ENCODE measurements at places on chromosomes 6 and 20.

DNA sequence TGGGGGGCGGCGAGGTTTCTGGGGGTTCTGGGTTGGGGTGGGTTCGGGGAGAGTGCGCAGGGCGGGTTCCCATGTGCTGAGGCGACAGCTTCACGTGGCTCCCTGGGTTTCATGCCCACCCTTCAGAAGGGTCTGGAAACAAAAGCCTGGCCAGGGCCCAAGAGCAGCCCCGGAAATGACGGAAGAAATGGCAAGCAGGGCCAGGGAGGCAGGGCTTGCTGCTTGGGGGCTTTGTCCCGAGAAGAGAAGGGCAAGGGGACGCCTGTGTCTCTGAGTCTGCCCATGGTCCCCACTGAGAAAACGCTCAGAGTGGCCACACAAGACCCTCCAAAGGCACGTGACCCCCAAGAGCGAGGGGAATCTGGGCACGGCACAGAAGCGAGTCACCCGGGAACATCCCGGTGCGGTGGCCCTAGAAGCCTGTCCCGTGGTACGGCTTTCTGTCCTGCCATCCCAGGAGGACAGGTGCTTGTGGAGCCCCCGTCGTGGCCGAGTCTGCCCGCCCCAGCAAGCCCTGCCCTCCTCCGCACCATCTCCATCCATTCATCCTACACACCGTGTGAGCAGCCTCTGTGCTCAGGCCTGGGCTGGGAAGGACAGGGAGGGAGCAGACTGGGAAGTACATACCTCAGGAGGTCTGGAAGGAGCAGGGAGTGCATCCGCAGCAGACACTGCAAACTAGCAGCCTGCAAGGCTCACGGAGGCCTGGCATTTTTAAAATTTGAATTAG lies 9.0 kb downstream of the NPEPL1 start:
- no peak for DNase-seq

- DNase-seq, result no peak
Observed at GRCh38 chr6:147642458-147642857, 134.0 kb downstream of the SAMD5 start.

DNA sequence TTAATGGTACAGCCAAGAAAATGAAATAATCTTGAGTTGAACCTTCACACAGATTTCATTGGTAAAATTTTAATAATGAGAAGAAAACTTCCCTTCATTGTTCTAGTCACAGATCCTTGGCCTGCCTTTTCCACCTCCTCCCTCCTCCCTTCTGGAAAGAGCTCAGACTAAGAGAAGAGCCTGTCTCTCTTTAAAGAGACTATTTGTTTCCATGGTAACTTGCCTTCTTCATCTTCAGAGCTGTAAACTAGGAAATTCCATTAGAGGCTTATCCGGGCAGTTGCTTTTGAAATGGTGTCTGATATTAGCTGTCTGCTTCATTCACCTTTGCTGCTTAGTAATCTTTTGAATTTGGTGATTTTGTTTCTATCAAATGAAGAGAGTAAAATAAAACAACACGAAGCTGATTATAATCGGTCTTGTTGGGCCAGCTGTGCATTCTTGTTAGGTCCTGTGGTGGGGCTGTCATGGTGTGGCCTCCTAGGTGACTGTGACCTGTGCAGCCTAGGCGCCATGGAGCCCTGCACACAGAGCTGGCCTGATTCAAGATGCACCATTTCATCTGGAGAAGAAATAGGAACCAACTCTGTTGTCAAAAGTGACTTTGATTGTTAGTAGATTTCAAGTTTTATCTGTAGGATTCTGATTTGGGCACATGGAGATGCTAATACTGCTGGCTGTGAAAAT lies 96.7 kb downstream of the MAP3K7 start:
- DNase-seq, result no peak

- peak; percentile 90 for DNase-seq
Observed at GRCh38 chr20:4875578-4876067, 125.7 kb downstream of the SLC23A2 start.

DNA sequence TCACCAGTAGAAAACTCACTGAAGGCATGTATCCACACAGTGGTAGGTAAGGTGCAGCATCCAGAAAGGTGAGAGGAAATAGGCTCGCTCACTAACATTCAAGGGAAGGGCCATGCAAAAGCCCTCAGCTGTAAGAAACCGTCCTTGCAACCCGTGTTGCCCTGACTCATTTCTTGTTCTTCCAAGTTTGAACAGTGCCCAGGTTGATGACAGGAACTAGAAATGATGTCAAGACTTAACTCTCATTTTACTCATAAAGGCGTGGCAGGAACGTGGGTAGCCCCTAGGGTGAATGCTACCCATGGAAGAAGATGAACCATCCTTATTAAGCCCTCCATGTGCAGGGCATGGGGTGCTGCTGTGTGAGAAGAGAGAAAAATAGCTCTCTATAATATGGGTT lies 187.6 kb downstream of the CD83 start:
- DNase-seq, result no peak

DNA sequence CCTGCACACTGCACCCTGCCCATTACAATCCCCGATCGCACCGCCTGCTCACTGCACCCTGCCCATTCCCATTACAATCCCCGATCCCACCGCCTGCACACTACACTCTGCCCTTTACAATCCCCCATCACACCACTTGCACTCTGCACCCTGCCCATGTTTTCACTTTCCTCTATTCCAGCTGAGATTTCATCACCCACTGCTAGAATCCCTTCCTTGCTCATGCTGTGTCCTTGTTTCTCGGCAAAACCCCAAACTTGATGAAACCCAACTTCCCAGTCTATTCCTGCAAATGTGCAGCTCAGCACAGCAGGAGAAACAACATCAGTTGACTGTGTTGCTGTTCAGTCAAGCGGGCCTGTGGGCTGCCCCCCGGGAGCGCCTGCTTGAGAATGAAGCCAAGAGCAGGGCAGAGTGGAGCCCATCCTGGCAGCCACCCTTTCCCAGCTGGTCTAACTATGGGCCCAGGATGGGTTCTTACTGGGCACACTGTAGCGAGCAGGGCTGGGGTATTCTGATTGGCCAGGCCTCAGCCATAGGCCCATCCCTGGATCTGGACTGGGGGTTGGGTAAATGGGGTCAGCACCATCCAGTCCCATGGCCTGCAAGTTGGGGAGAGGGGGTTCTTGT lies 17.2 kb downstream of the MOCS3 start:
- DNase-seq, result no peak

- DNase-seq, result no peak
Observed at GRCh38 chr20:49052334-49052733, 6.2 kb downstream of the CSE1L start.

DNA sequence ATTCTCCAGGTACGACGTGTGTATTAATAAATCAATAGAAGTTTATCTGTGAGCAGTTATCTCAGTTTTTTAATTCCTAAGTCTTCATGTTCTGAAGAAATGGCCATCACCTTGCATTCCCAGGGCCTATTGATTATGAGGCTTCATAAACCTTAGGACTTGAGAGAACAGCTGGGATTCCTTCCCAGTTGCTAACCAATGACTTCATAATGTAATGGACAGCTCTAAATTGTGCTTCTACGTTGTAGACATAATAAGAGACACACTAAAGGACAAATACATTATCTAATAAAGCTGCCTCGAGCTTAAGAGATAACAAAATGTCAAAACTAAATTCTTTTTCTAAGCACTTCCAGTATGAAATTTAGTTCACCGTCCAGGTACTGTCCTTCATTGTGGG lies 30.6 kb downstream of the TSHZ2 start:
- no peak for DNase-seq

DNA sequence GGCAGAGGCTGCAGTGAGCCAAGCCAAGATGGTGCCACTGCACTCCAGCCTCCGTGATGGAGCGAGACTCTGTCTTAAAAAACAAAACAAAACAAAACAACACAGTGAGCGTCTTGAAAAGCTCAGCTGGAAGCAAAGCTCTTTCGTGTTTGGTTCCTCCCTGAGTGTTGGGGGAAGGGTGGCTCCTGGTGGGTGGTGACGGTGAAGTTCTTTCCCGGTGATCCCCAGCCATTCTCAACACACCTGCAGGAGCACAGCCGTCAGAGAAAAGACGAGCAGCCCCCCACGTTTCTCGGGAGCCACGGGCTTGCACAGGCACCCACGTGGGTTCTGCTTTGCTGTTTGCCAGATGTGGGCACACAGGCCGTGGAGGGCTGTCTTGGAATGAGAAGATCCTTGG lies 3.2 kb downstream of the BHLHE23 start:
- no peak for DNase-seq

- no peak for DNase-seq
Observed at GRCh38 chr6:2800552-2801316, 35.5 kb downstream of the WRNIP1 start.

DNA sequence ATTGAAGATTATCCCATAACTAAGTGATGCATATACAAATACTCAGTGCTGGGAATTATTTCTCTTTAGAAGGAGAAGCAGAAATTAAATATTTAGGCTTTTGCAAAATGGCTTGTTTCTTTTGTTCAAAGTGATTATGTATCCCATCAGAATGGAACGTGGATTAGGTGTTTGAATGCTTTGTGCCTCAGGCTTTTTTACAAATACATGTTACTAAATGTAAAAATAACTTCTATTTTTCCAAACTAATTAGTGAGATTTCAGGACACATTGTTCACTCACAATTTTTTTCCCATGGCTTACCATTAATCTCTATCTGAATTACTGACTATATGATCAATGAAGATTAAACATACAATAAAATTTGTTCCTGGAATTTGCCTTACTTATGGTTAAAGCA lies 925.9 kb upstream of the CITED2 start:
- no peak for DNase-seq

- DNase-seq, result no peak
Observed at GRCh38 chr20:1741309-1742048, 83.9 kb upstream of the SIRPG start.

DNA sequence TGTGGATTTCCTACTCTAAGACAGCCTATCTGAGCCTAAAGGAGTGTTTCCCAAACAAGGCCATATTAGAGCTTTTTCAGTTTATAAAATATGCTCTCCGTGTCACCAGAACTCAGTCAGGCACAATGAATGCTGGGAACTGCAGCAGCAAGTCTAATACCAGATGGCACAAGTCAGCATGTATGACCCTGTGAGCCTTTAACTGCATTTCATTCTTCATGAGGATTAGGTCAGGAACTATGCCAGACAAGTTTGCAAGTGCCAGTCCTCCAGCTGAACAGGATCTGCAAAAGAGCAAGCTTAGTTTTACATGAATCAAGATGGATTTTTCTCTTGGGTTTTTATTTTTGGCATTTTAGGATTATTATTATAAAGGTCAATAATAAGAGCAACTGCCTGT lies 66.7 kb upstream of the SAMD5 start:
- DNase-seq, result no peak

DNA sequence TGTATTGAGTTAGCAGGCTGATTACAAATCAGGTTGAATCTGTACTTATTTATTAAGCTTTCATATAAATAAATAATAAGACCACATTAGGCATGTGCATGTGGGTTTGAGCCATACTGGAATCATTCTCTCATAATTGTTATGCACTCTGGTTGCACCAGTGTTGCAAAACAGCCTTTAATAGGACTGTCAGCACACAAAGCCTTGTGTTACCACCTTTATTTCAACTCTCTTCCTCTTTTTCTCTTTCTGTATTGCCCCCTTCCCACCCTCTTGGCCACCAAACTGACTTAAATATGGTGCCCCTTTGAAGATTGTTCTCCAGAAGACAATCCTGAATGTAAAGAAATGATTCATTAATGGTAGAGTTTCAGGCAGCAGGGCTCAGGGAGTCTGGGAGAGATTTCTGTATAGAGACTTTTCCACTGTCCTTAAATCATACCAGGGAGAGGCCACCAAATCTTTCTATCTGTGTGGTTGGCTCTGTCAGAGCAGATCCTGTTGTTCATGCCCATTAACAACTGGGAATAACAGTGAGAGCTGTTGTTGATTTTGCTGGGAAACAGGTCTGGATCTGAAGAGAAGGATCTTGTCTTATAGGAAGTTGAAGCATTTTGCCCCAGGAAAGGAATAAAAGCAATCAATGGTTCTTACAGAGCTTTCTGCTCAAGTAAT lies 131.6 kb upstream of the SOX4 start:
- no peak for DNase-seq

DNA sequence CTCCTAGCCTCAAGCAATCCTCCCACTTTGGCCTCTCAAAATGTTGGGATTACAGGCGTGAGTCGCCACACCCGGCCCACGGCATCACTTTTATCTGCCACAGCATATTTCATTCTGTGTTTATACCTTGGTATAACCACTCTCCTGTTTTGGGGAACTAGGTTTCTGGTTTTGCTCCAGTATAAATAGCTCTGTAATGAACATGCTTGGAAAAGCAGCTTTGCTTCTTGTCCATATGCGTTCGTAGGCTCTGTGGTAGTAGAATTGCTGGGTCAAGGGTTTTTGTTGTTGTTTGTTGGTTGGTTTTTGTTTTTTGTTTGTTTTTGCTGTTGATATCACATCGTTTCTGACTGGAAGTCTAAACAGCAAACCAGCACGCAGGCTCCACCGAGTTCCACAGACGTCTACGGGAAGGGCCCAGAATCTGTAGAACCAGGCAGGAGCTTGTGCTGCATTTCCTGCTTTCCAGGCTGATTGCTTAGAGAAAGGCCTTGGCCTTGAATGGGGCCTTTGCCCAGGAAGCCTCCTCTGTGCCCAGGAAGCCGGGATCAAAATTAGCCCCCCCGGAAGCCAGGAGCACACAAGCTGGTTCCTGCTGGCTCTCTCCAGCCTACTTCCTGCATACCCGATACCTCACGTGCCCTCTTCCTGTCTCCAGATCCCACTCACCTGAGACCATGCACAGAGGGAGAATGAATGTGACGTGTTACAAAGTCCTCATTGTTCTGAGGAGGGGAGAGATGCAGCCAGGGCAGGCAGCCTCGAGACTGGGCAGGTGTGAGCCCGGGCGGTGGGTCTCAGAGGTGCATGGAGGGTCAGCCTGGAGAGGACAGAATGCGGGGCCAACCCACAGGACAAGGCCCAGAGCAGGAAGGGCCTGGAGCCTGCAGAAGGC lies 34.7 kb downstream of the AAR2 start:
- no peak for DNase-seq

DNA sequence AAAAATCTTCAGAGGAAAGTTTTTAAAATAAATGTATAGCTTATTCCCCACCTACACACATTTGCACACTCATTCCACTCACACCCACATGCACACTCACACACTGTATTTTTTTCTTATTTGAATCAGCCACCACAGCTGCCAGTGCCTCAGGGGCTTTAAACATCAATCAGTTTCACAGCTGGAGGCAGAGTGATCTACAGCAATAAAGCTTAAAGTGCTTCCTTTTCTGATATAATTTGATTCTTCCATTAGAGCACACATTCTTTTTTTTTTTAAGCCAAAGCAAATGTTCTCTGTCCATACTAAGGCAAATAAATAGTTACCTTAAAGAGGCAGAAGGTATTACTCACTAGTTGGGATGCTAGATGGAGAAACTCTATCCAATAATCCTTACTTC lies 498.8 kb upstream of the POU3F2 start:
- DNase-seq, result no peak
